ENCODE measurements at places on chromosomes 16 and 17.

GRCh38 chr16:75624921-75625334 is 1.8 kb upstream of the ADAT1 start:
- DNase-seq: no peak

- no peak for DNase-seq
Observed at GRCh38 chr17:14295676-14296075, 5.2 kb upstream of the HS3ST3B1 start.

DNA sequence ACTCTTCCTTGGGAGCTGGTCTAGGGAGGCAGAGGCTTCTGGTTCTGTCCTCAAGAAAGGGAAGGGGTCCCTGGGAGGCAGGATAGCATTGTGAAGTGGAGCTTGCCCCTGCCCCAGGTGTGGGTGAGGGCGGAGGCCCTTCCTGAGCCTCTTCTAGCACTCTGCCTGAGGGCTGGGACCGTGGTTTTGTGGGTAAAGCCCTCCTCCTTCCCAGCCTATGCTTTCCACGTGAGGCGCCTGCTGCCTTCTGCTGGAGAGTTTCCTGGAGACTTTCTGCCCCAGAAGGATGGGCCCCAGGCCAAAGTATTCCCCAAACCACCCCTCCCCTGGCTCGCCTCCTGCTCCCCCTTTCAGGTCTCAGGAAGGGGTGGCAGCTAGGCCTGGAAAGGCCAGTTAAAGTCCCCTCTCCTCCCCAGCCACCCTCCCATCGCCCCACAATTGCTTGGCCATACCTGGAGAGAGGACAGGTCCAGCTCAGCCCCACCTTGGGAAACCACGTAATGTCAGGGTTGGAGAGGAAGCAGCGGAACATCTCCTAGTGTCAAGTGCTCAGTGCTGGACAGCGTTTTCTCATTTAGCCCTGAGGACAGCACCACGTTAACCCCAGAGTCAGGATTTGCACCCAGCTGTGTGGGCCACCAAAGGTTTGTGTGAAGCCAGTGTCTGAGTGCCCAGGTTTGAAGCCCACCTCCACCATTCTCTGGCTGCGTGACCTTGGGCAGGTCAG is 5.6 kb downstream of the SBK1 start:
- no peak for DNase-seq

- no peak for DNase-seq
Observed at GRCh38 chr17:57235124-57235523, 21.2 kb upstream of the MSI2 start.

DNA sequence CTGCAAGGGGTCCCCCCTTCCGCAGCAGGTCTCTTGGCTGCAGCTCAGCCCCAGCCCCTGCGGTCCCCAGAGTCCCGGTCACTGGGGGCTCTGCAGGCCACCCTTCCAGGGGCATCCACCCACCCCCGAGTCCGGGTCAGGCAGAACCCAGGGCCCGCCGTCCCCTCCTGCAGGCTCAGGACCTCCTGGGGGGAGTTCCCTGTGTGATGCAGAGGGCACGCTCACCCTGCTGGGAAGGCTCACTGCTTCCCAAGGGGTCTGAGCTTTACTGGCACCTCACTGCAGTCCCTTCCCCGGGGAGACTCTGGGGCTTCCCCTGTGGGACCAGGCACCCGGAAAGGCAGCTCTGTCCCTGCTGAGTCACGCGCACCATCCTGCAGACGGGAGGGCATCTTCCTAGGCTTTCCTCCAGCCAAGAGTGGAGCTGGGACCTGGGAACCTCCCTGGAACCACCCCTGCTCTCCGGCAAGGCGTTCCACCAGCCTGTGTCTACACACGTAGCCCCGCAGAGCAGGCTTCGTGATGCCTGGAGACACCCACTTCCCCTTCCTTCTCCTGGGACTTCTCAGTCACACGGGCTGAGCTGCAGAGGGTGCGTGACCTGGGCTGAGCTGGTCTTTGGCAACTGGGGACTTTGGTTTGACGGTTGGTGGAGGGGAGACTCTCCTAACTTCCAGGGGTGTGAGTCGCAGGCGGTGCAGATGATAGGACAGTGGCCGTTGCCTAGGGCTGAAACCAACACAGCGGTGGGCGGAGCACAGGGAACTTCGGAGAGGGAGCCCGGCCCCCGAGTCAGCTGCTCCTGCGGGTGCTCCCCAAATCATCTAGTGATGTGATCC is 23.4 kb downstream of the SLC25A10 start:
- no peak for DNase-seq

DNA sequence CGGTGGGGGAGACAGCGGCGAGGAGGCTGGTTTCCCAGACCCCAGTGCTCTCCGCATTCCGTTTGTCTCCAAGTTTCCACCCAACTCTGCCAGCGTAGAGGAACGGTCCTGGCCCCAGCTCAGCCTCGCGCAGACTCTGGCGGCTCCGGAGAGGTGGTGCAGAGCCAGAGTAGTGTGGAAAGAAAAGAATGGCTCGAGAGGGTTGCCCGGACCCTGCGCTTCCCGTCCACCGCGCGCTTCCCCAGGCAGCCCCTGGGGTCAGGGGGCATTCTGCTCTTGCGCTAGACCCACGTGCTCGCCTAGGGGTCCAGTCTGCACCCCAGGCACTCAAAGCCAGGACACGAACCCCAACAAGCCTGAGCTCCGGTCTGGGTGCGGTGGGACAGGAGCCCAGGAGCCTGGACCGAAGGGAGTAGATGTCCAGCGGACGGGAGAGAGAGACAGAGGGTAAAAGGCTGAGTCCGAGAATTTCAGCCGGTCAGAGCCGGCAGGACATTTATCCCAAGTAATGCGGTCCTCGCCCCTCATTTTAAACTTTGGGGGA is 3.8 kb downstream of the PMP22 start:
- no peak for DNase-seq

Measured in T-helper 2 cell (primary cell).